ENCODE measurements at places on chromosomes 11 and 22.

DNA sequence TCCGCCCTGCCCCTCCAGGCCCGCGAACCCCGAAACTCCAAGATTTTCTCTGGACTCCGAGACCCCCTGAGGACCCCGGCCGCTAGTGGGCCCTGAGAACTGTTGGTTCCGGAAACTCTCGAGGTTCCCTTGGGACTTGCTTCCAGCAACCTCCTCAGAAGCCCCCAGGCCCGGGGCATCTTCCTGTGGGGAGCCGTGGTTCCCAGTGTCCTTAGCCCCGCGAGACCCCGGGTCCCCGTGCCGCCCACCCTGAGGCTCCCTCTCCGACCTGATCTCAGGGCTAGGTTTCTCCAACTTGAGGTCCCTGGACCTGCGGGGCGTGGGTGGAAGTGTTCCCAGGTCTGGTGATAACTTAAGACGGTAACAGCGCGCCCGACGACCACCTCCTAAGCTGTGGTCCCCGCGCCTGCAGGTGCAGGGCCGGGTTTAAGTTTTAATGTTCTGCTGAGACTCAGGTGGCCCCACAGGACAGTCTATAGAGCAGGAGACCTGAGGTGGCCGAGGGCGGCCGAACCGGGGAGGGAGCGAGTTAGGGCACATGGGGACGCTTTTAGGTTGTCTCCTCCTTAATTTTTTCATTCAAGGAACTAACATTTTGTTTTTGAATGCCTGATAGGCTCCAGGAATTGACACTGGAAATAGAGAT, 720 bp downstream of the FAM118A start:
- no peak for DNase-seq

DNA sequence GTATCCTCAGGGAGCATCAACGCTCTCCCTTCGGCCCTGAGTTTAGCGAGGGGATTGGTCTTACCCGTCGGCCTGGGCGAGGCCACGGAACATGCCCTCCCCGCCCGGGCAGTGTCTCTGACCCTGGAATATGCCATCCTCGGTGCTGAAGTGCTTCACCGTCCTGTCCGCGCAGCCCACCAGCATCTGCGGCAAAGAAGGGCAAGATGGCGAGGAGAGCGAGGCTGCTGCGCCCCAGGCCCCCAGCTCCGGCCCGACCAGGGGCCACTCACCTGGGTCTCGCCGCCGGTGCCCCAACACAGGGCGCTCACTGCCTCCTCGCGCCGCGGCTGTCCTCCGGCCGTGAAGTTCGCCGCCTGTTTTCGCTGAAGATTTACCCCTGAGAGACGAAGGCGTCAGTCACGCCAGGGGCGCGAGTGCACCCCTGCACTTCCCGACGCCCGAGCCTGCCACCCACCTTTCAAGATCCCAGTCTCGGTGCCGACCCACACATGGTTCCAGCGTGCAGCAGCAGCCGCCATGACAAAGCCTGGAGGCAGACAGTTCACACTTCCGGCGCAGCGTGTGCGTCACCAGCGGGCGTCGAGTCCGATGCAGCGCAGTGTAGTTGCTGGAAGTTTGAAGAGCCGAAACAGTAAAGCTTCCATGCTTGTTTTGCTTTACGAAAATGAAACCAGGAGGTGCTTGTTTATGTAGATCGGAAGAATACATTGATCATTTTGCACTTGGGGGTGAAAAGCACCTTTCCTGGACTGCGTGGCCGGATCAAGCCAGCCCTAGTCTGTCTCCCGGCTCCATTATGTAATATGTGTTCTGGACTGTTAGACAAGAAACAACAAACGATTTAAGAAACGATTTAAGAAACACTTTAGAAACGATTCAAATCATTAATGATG, at the start of gene WDR74:
Gene WDR74 (minus strand): TSS at position 541 of the 896 bp plus-strand sequence. CDS start 20 bp downstream, at position 521.
- peak; percentile 73 for DNase-seq

DNA sequence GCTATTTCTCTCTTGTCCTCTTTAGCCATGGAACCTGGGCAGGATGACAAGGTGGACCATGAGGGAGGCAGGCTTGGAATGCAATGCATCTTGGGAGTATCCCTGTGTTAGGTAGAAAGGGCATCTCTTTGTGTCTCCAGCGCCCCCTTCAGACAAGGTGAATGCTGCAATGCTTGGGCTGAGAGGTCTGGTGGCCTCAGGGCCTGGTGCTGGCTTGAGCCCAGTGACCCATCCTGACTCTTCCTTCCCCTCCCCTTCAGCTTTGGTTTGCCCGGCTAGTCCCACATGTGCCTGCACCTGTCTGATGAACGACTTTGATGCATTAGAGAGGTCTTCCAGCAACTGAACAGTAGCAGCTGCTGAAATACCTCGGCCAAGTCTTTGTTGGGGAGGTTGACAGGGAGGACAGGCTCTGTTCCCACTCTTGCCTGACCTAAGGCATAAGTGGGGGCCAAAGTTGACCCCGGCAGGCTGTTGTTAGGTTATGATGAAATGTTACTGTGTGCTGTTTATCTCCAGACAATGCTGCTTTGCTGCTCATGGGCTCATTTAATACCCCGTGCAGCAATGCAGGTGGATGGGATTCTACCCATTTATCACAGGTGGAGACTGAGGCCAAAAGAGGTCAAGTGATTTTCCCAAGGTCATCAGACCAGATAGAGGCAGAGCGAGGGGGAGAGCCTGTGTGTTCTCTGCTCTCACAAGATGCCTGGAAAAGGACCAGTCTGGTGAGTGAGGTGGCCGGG, 22.5 kb downstream of the MYO18B start:
- DNase-seq, result no peak

DNA sequence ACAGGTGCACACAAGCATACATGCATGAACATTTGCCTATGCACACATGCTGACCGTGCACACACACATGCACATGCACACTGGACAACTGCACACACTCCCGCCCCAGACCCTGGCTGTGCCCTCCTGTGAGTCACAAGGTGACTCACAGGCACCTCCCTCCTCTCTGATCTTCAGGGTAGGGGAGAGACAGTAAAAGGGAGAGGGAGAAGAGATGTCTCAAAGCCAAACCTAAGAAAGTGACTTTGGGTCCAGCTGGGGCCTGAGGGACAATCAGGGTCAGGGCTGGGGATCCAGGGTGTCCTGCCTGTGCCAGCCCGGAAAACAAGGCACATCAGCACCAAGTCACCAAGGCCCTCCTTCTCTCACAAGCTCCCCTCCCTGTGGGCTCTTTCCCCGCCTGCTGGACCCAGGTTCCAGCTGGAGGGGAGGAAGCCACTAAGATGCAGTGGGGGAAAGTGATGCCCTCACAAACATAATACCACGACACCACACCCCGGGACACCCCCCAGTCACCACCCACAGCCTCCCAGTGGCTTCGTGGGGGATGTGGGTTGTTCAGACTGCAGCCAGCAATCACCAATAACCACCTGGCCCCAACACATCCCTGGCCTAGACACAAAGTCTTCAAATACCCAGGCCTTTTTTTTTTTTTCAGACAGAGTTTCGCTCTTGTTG, 39.3 kb downstream of the PDGFB start:
- no peak for DNase-seq

- DNase-seq, result no peak
These were observed 39.8 kb upstream of the ATXN10 start for GRCh38 chr22:45631841-45632238.

DNA sequence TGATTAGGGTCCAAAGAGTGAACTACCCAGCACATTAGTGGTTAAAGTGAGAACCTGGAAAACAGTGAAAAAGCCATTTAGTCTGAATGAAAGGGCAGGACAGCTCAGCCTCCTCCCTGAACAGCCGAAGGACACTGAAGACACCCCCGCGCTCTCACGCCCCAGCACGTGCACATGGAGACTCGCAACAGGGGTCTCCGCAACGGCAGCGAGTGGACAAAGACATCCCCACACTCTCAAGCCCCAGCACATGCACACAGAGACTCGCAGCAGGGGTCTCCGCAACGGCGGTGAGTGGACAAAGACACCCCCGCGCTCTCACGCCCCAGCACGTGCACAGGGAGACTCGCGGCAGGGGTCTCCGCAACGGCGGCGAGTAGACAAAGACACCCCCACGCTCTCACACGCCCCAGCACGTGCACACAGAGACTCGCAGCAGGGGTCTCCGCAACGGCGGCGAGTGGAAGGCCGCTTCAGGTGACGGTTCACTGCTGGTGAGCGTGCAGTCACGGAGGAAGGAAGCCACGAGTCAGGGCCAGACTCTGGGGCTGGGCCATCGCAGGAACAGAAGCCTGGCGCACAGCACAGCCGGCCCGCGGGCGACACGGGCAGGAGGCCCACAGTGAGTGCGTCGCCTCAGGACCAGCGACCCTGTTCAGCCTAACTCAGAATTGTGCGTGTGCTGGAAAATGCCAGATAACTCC, 43.6 kb downstream of the BRD1 start:
- DNase-seq, result no peak

DNA sequence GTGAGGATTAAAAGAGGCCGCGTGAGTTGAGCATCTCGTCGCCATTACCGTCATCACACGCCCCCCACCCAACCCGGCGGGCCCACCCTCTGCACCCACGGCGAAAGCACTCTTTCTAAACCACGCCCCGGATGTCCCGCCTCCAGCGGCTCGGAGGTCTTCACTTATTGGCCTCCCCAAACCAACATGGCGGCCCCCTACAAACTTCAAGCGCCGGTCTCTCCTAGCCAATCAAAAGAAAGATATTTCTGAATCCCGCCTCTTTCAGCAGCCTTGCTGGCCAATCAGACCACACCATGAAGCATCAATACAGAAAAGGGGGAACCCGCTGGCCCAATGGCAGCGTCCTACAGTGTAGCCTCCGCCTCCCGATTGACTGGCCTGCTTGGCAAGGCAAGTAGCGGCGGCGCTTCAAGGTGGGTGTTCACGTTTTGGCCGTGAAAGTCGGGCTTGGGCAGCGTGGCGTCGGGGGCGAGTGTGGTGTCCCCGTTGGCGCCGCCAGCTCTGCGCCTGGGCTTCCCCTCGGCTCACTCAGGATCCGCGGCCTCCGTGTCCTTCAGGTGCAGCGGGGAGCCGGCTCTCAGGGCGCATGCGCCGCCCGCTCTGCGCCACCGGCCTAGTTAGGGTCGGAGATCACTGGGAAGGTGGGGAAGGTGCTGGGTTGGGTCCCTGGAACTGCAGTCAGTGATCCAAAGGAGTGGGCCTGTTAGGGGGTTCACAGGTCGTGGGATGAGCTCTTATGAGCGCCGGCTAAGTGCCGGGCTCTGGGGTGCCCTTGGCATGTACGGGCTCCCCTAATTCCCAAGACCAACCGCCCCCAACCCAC, at the start of gene NDUFS8:
Gene NDUFS8 (plus strand): TSS at position 364 of the 826 bp plus-strand sequence. CDS start 1,471 bp downstream, outside the sequence.
- peak; percentile 97 for DNase-seq
